ENCODE measurements at places on chromosomes 16 and 17.

GRCh38 chr16:77896415-77897128 lies 108.2 kb downstream of the VAT1L start:
- no peak for DNase-seq

GRCh38 chr17:64355536-64356303 lies 34.9 kb downstream of the PECAM1 start:
- DNase-seq, result no peak

GRCh38 chr16:25481636-25482035 lies 210.1 kb upstream of the HS3ST4 start:
- no peak for DNase-seq

- DNase-seq, result peak; percentile 67
These were observed 10.5 kb upstream of the GSE1 start for GRCh38 chr16:85602402-85603202.

DNA sequence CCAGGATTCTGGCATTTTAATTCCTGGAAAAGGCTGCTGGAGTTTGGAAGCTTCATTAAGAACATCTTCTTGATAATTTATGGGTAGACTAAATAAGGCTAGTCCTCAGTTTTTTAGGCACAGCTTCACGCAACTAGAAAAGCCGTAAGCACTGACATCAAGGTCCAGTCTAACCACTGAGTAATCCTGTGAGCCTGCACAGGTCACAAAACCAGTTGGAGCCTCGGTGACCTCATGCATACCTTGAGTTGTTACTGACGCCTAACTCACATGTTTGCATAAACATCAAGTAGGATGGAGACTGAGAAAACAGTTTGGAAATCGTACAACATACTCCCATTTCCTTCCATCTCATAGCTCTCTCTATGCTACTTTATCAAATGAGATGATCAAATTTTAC lies 63.8 kb upstream of the RCVRN start:
- no peak for DNase-seq

- DNase-seq, result no peak
These were observed 224.3 kb downstream of the MSI2 start for GRCh38 chr17:57480438-57481196.

- DNase-seq, result no peak
These were observed 887 bp downstream of the ZBTB4 start for GRCh38 chr17:7478276-7479212.

- DNase-seq, result no peak
These were observed 10.9 kb upstream of the ITGA2B start for GRCh38 chr17:44400226-44400847.

DNA sequence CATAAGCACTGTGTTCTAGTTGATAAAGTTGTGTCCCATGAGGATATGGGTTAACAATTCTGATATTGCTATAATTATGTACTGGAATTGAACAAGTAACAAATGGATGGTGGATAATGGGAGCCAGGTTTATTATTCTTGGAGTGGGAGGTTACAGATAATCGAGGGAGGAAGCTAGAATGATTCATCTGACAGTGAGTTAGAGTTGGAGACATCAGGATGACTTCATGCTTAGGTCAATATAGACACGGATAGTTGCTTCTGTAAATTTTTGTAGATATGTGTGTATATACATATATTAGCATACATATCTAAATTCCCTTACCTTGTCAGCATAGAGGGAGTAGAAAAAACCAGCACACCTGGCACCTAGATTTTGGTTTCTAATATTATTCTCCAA lies 293.4 kb downstream of the SHISA9 start:
- no peak for DNase-seq

DNA sequence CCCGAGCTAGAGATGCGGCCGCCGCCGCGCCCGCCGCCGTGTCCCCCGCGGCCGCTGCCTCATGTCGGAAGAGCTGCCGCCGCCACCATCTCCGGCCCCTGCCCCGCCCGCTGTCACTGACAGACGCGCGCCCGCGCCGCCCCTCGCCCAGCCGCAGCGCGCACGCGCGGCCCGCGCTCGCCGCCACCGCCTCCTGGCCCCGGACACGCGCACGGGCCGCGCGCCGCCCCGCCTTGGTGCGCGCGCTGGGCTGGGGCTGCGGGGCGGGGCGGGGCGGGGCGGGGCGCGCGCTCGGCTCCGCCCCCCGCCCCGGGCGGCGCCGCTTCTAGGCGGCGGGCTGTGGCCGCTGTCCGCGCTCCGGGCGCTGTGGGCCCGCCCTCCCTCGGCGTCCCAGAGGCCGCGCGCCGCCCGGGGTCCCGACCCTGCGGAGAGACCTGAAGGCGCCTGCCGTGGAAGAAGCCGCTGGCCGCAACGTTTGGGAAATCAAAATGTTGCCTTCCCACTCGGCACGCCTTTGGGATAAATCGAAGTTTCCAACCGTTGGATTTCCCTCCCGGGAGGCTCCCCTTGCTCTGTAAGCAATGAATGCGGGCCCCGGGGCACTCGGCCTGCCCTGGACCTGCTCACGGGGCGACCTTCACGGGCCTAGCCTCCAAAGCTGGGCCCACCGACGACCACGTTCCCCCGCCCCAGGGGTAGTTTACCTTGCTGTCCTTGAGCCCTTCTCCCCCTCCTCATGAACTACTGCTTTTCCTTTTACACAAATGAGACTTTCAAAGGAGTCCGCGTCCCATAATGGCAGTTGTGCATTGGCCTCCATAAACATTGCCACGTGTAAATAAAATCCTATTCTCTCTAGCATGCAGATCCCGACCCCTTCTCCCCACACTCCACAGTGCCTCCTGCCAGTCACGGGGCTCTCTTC lies at the start of gene ADCY9:
ADCY9 (minus strand) TSS at position 118 of the 925 bp plus-strand sequence. CDS start 1,000 bp downstream, outside the sequence.
- peak; percentile 78 for DNase-seq

Data from NCI-H1092 (cell line).